ENCODE measurements at places on chromosomes 7 and 10. TPM values are rescaled to one million over a fixed set of nuclear protein-coding genes. Genes with fewer than 3 reads are reported as not detected.

DNA sequence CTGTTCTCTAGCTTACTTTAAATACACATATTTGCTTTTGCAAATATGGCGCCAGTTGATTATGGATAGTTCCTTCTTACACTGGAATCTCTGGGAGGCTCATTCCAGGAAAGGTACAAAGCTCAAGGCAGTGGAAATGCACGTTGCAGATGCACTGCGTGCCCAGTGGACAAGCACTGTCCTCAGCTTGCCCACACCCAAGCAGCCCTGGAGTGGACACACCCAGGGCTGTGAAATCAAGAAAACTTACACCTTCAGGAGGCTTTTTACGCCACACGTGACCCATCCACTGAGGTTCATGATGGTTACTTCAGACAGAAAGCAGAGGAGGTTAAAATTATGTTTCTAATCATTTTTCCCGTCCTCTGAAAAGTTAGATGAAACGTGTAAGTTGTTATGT is 248.5 kb downstream of the VTI1A start:
- H3K27ac ChIP-seq = no peak overlapping the region
- no peaks in the 10 kb centered on the region for H3K36me3 ChIP-seq
- no peaks in the 10 kb centered on the region for H3K27me3 ChIP-seq
- H3K4me3 ChIP-seq = no peak overlapping the region
- no peaks in the 10 kb centered on the region for H3K4me1 ChIP-seq

DNA sequence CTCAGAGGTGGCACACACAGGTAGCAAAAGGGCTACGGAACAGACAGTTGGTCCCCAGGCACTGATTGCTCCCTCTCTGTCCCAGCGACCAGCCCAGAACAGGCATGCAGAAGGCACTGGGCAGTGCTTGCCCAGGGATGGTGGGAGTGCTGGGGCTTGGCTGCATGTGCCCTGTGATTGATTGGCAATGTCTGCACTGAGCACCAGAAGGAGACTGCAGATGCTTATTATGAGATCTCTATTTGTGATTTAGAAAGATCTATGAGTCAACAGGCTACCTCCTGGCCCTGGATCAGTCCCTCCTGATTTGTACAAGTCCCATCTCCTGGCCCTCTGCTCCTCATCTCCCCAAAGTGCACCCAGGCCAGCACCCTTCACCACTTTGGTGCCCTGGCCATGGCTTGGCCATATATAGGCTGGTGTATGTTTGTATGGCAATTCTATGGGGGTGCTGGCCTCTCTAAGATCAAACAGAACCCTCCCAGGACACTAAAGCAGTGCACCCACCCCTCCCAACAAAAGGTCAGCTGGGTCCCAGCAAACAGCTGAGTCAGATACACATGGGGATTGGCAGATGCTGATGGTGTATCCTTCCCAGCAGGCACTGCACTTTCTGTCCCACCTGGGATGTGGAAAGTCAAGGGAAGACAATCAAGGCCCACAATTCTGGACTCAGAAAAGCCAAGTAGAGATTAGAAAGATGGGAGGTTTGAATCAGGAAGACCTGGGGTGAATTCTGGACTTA is 30.9 kb downstream of the CAMK2B start:
- no peaks in the 10 kb centered on the region for H3K27me3 ChIP-seq
- DNase-seq = no peak
- H3K4me3 ChIP-seq = no peak overlapping the region
- H3K4me1 ChIP-seq = no peaks in the 10 kb centered on the region
- no peak overlapping the region for H3K27ac ChIP-seq
- H3K36me3 ChIP-seq = no peaks in the 10 kb centered on the region

Gene SPDYE16
- not detected for total RNA-seq

Gene HMX3
- total RNA-seq = 0.35 TPM

Gene CUZD1
- total RNA-seq = 2.8 TPM

Gene LIPF
- total RNA-seq = not detected

Gene IGF2BP3
- 183 TPM for total RNA-seq

DNA sequence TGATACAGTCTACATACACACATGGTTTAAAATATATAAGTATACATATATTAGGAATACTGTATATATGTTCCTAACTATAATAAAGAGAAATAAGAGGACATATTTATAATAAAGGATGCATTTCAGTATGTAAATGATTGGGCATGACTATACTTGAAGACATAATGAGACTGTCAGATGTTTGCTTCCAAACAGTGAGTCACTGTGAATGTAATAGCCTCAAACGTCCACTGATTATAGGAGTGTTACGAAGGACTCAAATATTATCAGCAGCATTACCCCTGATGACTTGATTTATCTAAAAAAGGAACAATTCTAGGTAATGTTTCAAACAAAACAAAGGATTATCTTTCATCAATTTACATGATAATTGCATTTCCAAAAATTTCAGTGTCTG is 39.9 kb upstream of the NRBF2 start:
- no peaks in the 10 kb centered on the region for H3K36me3 ChIP-seq
- no peak for DNase-seq
- H3K4me3 ChIP-seq = no peak overlapping the region
- H3K4me1 ChIP-seq = no peaks in the 10 kb centered on the region
- no peaks in the 10 kb centered on the region for H3K27me3 ChIP-seq
- no peak overlapping the region for H3K27ac ChIP-seq

DNA sequence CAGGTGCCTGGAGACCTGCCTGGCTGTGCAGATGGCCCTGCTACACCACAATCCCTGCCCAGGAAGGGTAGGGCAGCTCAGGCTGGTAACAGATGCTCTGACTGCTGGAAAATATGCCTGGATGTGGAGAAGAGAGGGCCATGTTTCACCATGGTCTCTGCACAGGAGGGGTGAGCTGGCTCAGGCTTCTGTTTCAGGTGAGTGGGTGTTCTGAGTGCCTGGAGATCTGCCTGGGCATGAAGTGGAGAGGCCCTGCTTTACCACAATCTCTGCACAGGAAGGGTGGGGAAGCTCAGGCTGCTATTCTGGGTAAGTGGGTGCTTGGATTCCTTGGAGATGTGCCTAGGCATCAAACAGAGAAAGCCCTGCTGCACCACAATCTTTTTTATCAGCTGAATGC is 350.1 kb downstream of the KIF20B start:
- no peaks in the 10 kb centered on the region for H3K36me3 ChIP-seq
- H3K4me3 ChIP-seq = no peak overlapping the region

DNA sequence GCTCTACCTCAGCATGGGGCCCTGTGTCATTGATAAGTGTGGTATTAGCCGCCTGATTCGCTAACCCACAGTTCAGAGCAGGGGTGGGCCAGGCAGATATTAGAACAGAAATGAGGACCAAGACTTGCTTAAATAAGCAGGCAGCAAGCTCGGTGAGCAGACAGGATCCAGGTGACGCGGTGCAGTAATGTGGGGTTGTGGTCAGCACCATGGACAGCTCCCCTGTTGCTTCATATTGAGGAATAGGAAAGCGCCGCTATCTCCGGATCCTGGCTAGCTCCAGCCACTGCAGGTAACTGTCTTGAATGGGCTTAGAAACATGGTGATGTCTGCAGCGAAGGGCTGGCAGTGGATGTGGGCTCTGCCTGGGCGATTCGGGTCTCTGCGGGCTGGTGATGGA is 51.3 kb upstream of the GPR26 start:
- H3K27ac ChIP-seq = no peak overlapping the region
- no peaks in the 10 kb centered on the region for H3K4me1 ChIP-seq
- peak; percentile 97 for DNase-seq
- no peaks in the 10 kb centered on the region for H3K36me3 ChIP-seq
- no peak overlapping the region for H3K4me3 ChIP-seq

DNA sequence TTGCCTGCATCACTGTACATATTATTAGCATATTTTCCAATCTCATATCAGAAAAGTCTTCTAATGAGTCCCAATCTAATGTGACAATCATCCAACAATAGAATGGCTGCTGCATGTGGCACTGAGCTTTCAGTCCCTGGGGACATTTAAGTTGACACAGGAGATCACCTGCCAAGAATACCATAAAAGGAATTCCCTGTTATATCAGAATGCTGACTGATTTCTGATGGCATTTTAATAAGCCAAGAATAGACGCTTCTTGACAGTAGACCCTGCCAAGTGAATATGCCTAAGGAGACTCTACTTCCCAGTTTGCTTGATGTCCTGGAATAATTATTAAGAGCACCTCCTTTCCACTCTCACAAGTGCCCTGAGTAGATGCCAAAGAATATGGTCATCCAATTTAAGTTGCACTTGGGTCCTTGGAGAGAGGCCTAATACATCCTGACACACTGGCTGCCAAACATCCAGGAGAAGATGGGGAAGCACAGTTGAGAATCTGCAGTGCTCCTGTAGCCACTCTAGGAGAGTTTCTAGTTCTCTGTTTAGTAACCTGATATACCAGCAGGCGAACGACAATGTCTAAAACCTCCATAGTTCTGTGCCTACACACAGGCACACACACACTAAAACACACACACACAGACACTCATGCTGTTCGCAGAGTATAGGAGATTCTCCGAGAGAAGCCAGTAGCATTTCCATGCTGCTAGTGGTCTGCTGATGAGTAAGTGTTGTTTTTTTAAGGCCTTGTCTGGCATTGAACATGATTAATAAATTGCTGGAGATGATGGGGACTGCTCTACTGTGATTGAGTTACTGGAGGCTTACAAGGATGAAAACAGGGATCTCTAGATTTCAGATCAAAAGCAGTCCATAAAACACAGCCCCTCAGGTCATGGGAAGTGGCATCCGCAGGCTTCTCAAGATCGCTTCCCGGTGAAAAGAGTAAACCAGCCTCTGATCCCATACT is 369.6 kb downstream of the KCNMA1 start:
- no peaks in the 10 kb centered on the region for H3K27me3 ChIP-seq
- H3K4me1 ChIP-seq = no peaks in the 10 kb centered on the region
- H3K36me3 ChIP-seq = no peaks in the 10 kb centered on the region

GRCh38 chr7:103292122-103292521 is 5.1 kb upstream of the PMPCB start:
- no peak for DNase-seq
- H3K4me1 ChIP-seq = no peaks in the 10 kb centered on the region
- no peaks in the 10 kb centered on the region for H3K27me3 ChIP-seq

- no peaks in the 10 kb centered on the region for H3K27me3 ChIP-seq
- no peak overlapping the region for H3K27ac ChIP-seq
- H3K4me3 ChIP-seq = no peak overlapping the region
- no peaks in the 10 kb centered on the region for H3K4me1 ChIP-seq
- DNase-seq = no peak
- H3K36me3 ChIP-seq = no peaks in the 10 kb centered on the region
These were observed 104.4 kb upstream of the C1GALT1 start for GRCh38 chr7:7077945-7078344.

GRCh38 chr10:2936816-2937215 is 130.5 kb upstream of the PFKP start:
- no peaks in the 10 kb centered on the region for H3K27me3 ChIP-seq
- no peak overlapping the region for H3K27ac ChIP-seq
- no peak for DNase-seq
- no peaks in the 10 kb centered on the region for H3K36me3 ChIP-seq
- no peak overlapping the region for H3K4me3 ChIP-seq

- no peaks in the 10 kb centered on the region for H3K4me1 ChIP-seq
- H3K27me3 ChIP-seq = no peaks in the 10 kb centered on the region
- no peaks in the 10 kb centered on the region for H3K36me3 ChIP-seq
- H3K4me3 ChIP-seq = no peak overlapping the region
- no peak overlapping the region for H3K27ac ChIP-seq
- DNase-seq = no peak
These were observed 108.1 kb downstream of the EBF3 start for GRCh38 chr10:129855836-129856563.

Gene CPA2
- not detected for total RNA-seq

- H3K36me3 ChIP-seq = no peaks in the 10 kb centered on the region
- no peaks in the 10 kb centered on the region for H3K27me3 ChIP-seq
These were observed 26.1 kb downstream of the WAC start for GRCh38 chr10:28558923-28559508.

Gene SPDYE2
- total RNA-seq = not detected

Gene ETV1
- 61.9 TPM for total RNA-seq

DNA sequence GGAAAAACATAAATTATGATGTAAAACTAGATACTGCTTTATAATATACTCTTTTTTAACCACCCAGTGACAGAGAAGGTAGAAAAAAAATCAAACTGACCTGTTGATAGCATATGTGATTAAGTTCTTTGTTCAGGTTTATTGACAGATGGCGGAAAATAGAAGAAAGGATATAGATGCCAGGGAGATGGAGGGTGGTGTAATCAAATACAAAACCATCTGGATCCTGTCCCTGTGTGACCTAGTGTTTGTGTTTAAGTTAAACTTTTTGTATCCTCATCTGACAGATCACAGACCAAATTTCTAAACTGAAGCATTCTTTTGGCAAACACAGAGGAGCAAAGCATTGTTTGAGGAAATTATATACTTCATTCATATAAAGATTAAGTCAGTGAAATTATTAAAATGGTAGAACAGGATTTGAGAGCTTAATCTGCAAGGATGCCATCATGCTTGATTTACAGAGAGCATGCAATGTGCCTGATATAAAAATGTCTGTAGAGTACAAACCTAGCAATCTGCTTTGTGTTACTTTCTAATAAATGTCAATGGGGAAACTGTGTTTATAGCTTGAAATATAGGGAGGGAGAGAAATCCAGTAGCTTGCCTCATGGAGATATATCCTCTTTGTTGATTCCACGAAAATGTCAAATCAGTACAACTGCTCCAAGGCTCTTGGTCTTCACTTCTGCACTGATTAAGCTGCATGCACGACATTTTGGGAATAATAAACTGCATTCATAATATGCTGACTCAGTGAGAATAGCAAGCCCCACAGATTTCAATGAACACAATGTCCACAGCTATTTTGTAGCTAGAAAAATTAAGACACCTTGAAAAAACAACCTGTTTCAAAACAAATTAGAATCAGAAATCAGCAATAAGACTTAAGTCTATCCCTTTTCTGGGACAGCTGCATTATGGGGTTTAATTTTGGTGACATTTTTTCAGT is 39.0 kb downstream of the SEM1 start:
- H3K4me1 ChIP-seq = no peaks in the 10 kb centered on the region
- H3K27me3 ChIP-seq = no peaks in the 10 kb centered on the region
- no peak overlapping the region for H3K27ac ChIP-seq
- no peak overlapping the region for H3K4me3 ChIP-seq
- DNase-seq = no peak

Gene WNT2
- total RNA-seq = not detected

- no peaks in the 10 kb centered on the region for H3K27me3 ChIP-seq
- no peak overlapping the region for H3K4me3 ChIP-seq
- H3K36me3 ChIP-seq = peaks cover 19% of the 10 kb centered on the region
- H3K27ac ChIP-seq = 0 out of 2 replicates have a peak overlapping the region, but pooled peaks have one; percentile 2
- H3K4me1 ChIP-seq = peaks cover 45% of the 10 kb centered on the region
- no peak for DNase-seq
These were observed 30.3 kb upstream of the CREB3L2 start for GRCh38 chr7:138032186-138032585.

Gene IGFBP1
- total RNA-seq = not detected

DNA sequence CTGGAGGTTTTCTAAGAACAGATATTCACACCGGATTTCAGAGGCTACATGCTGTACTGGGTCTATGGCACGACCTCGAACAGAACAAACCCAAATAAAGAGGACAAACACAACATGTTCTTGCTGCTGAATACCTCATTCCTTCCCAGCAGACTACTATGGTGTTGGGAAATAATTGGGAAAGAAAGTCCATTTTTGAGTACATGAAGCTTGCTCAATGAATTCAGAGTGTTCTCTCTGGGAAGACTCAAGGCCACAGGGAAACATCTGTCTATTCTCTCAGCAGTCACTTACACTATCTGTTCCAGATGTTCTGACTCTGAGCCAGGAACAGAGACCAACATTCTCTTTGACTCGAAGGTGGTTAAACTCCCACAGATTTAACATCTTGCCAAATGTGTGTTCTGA is 30.9 kb downstream of the LAMB1 start:
- H3K27me3 ChIP-seq = no peaks in the 10 kb centered on the region
- no peak overlapping the region for H3K27ac ChIP-seq
- H3K4me3 ChIP-seq = no peak overlapping the region

- no peaks in the 10 kb centered on the region for H3K27me3 ChIP-seq
- peaks cover 35% of the 10 kb centered on the region for H3K4me1 ChIP-seq
- DNase-seq = peak; percentile 27
These were observed 26.2 kb downstream of the ADK start for GRCh38 chr10:74177140-74177677.
